D341Med (cell line): ENCODE measurements at places on chromosomes 5 and 9.
A peak's percentile ranks its signal among the peaks of the same experiment; 100 is the strongest.

DNA sequence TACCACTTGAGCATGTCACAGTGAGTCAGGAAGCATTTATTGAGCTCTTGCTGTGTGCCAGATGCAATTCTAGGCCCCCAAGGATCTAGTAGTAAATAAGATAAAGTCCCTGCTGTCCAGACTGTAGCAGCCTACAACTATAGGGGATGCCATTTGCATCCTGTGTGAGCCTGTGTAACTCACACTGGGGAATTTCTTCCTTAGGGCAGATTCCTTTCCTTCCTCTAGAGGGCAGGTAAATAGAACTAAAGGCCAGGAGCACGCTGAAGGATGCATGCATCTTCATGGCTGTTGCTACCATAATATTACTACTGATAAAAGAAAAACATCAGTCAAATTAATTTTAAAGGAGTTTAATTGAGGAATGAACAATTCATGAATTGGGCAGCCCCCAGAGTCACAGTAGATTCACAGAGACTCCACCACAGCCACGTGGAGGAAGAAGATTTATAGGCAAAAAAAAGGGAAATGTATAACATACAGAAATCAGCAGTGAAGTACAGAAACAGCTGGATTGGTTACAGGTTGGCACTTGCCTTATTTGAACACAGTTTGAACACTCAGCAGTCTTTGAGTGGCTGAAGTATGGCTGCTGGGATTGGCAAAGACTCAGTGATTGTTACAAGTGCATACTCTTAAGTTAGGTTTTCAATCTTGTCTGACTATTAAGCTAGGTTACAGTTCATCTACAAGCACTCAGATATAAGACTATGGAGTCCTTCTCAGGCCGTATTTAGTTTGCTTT, 98.9 kb downstream of the ACTL7B start:
- no peak for DNase-seq

DNA sequence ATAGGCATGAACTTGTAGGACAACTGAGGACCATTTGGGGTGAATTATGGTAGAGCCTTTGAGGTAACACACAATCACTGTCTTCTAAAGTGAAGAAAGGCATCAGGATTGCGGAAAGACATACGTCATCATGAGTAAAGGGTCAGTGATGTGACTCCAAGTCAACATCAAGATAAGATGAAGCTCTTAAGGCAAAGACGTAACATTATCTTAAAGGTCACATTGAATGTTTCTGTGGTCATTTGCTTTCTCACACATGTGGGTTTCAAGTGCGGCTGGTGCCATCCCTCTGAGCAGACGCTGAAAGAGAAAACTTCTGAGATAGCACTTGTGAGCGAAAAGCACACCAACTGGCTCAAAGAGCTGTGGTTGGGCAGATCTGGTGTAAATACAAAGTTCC, 63.3 kb upstream of the GRAMD2B start:
- DNase-seq, result no peak

DNA sequence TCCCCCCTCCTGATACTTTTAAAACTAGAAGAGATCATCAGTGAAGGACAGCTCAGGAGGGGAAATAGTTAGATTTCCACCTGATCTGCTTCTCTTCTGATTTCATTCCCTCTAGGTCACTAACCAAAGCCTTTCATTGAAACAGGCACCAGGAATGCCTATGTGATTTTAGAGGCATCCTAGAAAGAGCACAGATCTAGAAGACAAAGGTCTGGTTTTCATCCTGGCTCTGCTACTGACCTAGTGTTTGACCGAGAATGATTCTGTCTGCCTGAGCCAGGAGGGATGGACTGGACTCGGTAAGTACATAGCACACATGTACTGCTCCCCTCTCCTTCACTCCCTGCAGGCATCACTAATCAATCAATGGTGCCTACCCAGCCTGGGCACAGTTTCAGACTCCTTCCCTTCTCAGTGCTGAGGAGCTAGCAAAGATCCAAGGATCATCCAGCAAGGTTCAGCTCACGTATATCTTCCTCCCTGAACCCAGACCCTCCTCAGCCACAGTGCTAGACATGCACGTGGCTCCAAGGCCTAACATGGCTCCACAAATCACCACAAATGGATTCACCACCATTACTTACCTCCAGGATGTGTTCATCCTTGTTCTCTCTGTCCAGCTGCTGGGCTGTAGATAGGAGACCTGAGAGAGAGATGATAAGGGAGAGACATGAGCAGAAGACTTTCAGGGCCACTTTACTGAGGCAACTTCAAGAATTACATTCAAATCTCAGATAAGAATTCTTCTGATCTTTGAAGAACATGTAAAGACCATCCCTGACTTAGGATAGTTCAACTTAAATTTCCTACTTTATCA, 35.2 kb downstream of the FAT2 start:
- DNase-seq, result no peak

GRCh38 chr5:143118222-143118621, 285.3 kb downstream of the NR3C1 start:
- no peak for DNase-seq

DNA sequence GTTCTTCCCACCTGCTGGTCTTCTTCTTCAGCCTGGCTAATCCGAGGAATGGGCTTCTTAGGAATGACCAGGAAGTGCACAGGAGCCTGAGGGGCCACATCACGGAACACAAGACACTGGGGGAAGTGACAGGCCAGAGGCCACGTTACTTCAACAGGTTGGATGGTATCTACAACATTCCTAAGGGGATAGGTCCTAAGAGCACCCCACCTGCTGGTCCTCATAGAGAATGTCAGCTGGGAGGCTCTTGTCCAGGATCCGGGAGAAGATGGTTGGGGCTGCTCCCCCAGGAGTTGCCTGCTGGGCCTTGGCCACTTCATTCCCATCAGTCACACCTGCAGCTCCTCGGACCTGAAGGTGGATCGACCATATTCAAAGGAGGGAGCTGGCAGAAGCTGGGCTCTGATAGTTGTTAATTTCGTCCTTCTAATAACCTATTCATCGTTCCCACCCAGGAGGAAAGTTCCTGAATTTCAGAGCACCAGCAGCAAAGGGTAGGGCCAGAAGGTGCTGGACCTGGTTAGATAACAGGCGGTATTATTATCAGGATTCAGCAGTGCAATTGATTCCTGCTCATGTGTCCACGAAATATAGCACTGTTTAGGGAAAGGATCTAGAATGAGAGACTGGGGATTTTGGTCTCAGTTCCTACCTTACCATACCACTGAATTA, 1.3 kb downstream of the HINT2 start:
- peak; percentile 48 for DNase-seq

DNA sequence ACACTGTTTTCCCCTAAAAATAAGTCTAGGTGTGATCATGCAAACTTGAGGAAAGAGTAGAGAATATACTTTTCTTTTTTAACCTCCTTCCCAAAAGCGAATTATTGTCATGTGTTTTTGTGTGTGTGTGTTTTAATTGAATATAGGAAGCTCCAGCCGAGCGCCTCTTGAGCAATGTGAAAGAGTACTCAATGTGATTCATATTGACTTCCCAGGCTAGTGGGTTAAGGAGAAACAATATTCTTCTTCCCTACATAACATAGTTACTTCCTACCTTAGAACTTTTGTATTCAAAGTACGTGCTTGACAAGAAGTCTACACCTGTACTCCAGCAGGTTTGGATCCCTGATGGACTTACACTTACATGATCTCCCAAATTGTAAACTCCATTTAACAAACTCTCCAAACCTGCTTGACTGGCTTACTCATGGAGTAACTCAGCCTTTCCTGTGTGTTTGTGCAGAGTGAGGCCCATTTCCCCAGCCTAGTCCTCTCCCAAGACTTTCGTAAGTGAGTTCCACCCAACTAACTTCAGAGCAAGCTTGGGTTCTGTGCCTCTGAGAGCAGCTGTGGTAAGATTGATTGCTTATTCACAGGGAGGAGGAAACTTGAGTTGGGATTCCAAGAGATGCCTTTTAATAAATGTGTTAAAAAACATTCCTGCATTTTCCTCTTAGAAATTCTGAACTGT, 9.3 kb downstream of the SLC28A3 start:
- DNase-seq, result no peak

DNA sequence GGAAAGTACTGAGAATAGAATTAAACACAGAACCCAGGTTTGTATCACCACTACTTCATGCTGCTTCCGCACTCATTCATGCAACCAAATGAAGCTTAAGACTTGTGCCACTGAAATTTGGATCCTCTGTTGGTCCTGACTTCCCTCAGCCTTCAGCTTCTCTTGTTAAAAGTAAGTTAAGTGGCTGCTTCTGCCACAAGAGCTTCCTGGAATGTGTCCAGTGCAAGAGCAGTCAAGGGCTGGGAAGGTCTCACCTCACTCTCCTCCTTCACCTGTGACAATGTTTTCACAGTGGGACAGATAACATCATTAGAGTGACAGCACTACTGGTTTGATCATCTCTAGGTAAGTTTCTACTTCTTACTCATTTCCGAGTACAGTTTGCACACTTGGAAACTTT, 7.9 kb downstream of the SNCAIP start:
- DNase-seq, result no peak

DNA sequence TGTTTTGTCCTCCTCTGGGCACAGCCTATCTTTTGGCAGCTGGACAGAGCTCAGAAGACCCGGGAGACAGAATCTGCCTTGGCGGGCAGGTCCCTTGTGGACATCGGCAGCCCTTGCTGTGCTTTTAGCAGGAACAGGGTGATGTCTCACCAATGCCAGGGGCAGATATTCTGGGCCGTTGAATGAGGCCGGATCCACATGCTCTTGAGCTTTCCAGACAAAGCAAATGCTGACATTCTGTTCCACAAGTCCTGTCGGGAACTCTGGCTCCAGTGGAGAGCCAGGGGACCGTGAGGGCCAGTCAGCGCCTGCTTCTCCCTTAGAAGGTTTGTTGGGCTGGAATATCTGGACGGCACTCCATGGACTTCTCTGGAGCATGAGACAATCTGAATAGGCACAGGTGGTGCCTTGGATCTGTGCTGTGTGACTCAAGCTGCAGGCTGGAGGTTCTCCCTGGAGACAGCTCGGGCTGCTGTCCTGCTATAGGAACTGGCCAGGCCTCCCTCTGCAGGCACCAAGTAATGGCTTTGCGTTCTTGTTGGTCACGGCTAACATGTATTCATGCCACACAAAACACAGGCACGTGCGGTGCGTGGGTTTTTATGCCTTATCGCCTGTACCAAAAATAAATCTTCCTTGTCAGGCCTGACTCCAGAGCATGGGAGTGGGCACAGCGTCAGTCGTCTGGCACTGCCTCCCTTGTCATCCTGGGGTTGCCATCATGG, 80.3 kb downstream of the GADD45G start:
- DNase-seq, result no peak

GRCh38 chr9:137710704-137711103, 91.9 kb downstream of the EHMT1 start:
- no peak for DNase-seq

- DNase-seq, result no peak
Observed at GRCh38 chr5:99176186-99176585, 247.4 kb upstream of the CHD1 start.

DNA sequence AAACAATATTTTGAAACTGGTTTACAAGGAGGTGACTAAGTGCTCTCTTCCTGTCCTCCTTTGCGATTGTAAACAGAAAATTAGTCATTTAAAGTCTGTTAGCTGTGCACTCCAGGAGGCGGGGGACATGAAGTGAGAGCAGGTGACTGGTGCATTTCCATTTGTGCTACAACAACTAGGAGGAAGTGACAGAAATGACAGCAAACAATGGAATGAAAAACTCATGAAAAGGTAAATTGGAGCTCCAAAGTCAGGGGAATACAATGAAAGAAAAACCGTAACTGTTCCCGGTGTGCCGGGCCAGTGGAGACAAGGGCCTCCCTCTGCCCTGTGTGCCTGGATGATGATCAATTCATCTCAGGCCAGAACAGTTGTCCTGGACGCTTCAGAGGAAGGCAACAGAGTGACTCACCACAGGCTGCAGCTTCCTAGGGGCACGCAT, 439.9 kb downstream of the GADD45G start:
- no peak for DNase-seq

DNA sequence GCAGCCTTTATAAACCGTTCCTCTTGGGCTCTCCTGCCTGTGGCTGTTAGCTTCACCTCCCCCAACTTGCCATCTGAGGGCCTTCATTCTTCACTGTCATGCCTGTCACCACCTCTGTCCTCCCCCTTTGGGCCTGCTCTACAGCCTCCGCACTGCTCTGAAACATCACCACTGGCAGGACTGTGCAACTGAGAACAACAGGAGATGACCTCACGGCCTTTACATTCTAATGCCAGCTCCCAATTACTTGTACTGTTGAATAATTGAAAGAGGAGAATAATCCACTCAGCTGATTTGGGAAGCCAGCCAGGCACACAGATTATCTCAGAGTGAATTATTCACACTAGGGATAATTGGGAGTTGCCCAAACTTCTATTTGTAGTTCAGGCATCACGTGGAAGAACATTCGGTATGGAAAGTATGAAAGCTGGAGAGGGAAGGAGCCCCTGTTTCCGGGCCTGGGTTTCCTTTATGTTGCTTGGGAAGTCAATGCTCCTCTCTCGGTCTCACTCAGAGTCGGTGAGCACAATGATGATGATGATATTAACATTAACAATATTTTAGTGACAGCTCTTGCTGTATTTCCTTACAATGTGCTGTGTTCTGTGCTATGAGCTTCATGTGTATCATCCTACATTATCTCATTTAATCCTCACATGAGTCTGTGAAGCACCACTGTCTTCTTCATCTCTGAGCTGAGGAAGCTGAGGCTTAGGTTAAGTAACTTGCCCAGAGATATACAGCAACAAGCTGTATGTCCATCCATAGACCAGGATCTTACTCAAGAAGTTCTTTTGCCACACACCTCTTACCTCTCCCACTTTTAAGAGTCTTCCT, 99.3 kb upstream of the LRRTM2 start:
- DNase-seq, result peak; percentile 62

- no peak for DNase-seq
Observed at GRCh38 chr9:76310577-76310976, 83.6 kb downstream of the RFK start.

DNA sequence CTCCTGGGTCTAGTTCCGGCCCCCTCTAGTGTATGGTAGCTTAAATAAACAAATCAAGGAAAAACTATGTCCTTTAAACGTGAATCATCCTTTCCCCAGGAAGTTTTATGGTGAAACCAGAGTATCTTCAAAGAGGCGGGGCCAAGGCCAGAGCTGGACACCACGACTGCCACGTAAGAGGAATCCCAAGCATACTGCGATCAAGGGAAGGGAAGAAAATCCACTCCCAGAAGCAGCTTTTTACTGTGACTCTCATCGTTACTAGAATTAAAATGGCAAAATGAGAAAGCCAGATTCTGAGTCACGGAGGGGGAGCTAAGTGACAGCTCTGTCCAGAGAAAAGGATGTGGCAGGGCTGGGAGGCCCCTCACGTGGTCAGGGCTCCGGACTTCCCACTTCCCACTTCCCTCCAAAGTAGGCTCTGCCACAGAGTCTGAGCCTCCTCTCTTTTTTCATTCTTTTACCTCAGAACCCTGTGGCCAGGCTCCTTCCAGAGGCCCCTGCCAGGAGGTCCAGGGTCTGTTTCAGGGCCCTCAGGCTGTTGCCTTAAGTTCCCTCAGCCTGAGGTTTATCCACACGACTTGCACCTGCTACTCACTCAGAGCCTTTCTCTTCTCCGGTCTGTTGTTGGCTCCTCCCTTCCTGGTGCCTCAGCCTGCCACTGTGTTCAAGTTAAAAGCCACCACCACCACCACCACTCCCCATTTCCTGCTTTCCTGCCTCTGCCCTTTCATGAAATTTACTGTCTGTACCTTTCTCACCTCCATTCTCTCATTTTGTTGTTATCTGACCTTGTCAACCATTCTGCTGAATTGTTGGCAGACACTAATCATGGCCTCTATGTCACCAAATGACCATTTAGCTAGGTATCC, 1.4 kb upstream of the GLRX start:
- DNase-seq, result no peak
